T-helper 17 cell (primary cell): ENCODE measurements at places on chromosomes 5 and 9. TPM values are rescaled to one million over a fixed set of nuclear protein-coding genes. Genes with fewer than 3 reads are reported as not detected.

The SH3TC2 gene
- total RNA-seq = 5.6 TPM

The PPWD1 gene
- total RNA-seq = 79.7 TPM

The CHSY3 gene
- not detected for total RNA-seq

The GPX3 gene
- 0.22 TPM for total RNA-seq

The GRAMD2B gene
- total RNA-seq = 11.7 TPM

The MSMP gene
- not detected for total RNA-seq

The FREM1 gene
- not detected for total RNA-seq

The FAM81B gene
- total RNA-seq = 3.6 TPM

The FAM151B gene
- 0.32 TPM for total RNA-seq

The SAXO1 gene
- not detected for total RNA-seq

The IL33 gene
- total RNA-seq = not detected

DNA sequence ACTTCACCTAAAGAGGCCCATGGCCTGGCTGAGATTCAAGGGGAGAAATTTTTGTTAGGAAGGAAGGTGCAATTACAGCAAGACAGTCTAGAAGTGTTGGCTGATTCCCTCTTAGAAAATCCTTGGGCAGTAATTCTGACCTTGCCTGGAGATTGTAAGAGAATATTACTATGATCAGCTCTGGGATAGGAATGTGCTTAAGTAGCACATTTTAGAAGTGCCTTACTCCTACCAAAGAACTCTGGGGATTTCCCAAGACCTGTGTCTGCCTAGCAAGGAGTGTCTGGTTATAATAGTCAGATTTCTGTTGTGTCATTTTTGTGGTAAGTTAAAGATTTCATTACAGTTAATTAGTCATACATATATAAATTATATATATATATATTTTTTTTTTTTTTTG is 52.3 kb downstream of the NLN start:
- no peak for DNase-seq

DNA sequence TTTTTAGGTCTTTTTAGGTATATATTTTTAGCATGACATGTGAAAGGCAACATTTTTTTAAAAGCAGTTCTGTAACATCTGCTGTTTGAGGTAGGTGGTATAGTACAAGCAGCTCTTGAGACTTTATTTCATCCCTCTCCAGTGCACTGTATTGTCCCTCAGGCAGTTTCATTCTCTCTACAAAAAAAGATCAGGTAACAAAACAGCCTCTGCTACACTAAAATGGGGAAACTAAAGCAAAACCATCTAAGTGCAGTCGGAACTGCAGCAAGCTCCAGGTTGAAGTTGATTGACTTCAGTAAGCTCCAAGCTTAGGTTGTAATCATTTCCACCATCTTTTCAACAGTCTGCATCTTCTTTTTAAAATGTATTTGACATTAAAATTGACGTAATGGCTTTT is 195.6 kb downstream of the DEPDC1B start:
- DNase-seq = no peak

- no peak for DNase-seq
Observed at GRCh38 chr5:27315363-27316270, 277.2 kb upstream of the CDH9 start.

- no peak for DNase-seq
Observed at GRCh38 chr5:147188200-147189108, 46.4 kb upstream of the STK32A start.

GRCh38 chr9:35743452-35743851 is 5.6 kb downstream of the GBA2 start:
- no peak for DNase-seq

DNA sequence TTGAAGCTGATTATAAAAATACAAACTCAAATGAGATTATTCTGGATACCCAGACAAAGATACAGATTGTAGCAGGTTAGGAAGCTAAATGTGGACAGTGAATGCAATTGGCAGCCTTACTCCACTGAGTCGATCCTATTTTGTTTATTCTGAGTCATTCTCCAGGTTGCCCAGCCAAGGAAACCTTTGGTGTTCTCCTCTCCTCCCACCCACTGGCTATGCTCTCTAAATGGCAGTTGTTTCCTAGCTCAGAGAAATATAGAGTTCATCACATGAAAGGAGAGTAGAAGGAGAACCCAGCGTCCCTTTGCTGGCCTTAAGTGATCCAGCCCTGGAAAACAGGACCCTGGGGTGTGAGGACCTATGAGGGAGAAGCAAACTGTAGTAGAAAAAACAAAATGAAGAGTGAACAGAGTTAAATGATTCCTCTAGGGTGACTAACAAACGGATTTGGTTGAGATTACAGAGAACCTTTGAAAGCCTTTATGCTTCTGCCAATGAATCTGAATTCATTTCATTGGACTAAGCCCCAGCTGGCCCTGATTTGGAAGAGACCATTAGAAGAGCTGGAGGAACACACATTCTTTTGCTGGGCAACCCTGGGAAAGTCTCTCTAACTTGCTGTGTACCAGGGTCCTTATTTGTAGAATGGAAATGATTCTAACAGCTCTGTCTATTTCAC is 95.1 kb downstream of the BRINP1 start:
- DNase-seq = no peak

GRCh38 chr5:96683392-96683791 is 21.2 kb downstream of the CAST start:
- DNase-seq = no peak

- no peak for DNase-seq
Observed at GRCh38 chr5:2191972-2192371, 309.2 kb upstream of the IRX4 start.

DNA sequence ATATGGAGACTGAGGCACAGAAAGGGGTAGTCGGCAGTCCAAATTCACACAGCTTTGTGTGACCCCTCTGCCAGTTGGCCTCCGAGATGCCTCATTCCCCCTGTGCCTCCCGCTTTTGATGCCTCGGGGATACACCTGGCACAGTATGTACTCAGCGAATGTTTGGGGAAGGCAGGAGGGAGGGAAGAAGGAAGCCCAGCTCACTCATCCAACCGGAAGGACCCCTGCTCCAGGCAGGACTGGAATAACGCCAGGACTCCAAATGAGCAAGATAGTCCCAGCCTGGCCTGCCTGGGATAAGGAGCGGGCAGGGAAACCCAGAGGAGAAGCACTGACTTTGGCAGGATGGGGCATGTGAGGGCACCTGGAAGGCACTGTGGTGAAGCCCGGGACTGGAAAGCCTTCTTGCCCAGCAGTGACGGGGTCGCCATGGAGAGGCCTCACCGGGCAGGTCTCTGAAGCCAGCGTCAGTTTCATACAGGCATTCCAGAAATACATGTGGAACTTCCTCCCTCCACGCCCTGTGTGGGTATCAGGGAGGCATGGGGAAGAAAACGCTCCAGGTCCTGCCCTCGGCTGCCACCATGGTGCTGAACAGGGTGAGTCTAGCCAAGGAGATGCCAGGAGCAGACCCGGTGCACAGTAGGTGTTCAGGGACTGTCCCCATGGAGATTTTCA is 20.3 kb downstream of the LMX1B start:
- DNase-seq = no peak

GRCh38 chr5:96538808-96539250 is 105.8 kb upstream of the PCSK1 start:
- DNase-seq = no peak

- no peak for DNase-seq
Observed at GRCh38 chr5:180595046-180595379, 3.7 kb upstream of the SCGB3A1 start.

DNA sequence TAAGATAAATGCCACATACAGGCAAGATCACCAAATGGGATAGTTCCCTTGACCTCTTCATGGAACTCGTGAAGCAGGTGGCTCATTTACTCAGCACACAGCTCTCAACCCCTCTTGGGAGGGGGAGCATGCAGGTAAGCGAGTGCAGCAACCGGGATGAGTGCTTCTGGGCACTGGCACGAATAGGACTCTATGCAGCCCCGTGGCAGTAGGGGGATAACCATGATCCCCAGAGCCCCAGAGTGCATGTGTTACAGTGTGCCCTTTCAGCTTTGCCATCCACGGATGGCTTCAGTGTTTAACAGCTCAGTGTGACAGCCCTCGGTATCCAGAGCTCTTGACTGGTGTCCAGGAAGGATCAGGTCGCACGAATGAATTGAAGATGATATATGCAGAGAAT is 1187.1 kb downstream of the CDH9 start:
- DNase-seq = no peak

DNA sequence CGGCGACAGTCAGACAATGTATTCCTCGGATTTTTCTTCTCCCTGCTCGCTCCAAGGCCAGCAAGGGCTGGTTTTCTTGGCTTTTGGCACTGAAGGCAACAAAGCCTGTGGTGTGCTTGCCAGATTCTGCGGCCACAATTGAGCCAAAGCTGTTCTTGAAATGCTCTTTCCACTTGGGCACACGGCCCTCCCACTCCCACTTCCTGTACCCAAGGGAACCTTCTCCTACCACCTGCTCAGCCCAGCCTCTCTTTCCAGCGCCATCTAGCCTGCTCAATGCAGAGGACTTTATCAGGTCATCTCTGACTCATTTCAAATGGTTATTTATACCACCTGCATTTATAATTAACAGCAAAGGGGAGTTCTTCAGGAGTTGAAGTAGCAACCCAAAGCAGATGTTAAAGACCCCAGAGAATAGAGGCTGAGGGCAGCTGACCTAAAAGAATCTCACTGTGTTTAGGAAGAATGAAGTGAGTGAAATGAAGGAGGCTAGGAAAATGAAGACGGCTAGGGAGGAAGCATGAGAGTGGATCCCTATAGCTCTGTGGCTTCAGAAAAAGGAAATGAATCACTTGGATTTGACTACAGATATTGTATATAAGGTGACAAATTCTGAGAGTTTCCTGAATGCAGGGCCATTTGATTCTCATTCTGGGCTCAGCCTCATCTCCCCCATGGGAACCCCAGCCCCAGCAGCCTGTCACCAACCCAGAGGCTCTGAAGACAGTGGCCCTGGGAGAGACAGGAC is 439.0 kb downstream of the ENC1 start:
- no peak for DNase-seq

DNA sequence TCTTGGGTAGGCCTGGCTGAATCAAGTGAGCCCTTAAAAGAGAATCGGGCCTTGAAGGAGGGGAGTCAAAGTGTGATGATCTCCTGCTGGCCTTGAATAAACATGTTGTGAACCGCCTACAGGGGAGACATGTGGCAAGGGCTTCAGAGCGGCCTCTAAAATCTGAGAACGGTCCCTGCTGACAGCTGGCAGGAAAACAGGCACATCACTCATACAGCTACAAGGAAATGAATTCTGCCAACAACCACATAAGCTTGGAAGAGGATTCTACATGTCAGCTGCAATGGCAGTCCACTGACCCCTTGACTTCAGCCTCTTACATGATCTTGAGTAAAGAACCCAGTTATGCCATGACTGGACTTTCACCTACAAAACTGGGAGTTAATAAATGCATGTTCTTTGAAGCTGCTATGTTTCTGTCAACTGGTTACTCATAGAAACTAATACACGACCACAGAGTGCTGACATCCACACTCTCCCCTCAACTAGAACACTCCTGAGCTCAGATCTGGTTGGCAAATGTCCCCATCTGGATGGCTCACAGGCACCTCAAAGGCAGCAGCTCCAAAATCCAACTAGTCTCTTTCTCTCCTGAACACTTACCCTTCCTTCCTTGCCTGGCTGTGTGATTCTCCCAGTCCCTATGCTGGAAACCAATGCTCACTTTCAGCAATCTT is 333.1 kb downstream of the ASTN2 start:
- no peak for DNase-seq

DNA sequence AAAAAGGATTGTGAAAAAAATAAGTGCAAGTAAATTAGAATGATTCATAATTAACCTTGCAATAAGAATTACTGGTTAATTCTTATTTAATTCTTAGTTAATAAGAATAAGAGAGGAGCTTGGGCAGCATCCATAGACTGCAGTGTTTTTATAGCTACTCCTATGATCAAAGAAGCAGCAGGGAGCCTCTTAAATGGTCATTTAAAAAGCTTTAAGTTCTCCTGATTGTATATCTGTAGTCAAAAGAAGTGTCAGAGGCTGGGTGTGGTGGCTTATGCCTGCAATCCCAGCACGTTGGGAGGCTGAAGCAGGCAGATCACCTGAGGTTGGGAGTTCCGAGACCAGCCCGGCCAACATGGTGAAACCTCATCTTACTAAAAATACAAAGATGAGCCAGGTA is 14.4 kb downstream of the ACER2 start:
- DNase-seq = no peak

DNA sequence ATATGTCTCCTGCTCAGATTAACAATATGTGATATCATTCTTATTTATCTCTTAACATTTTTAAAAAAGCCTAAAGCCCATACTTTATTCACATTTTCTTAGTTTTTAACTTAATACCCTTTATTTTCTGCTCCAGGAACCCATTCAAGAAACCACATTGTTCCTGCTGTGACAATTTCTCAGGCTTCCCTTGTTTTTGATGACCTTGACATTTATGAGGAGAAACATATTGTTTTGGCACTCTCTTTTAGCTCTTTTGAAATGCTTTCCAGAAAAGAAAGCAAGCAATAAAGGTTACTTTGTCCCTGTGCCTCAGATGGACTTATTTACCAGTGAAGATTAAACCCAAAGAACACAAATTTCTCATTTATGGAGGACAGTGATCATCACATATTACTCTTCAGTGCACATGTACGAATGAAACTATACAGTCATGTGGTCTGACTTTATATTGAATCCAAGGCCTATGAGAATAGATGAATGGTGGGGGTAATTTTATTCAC is 261.5 kb upstream of the KLF9 start:
- DNase-seq = no peak

- peak; percentile 65 for DNase-seq
Observed at GRCh38 chr9:133148199-133149129, 15.2 kb downstream of the GBGT1 start.

- DNase-seq = peak; percentile 93
Observed at GRCh38 chr9:137590469-137591383, at the start of gene ZMYND19. Gene ZMYND19 (minus strand): TSS chr9:137590512. CDS start chr9:137590263, 249 bp downstream.

- no peak for DNase-seq
Observed at GRCh38 chr9:114425126-114425525, 37.3 kb upstream of the AKNA start.

DNA sequence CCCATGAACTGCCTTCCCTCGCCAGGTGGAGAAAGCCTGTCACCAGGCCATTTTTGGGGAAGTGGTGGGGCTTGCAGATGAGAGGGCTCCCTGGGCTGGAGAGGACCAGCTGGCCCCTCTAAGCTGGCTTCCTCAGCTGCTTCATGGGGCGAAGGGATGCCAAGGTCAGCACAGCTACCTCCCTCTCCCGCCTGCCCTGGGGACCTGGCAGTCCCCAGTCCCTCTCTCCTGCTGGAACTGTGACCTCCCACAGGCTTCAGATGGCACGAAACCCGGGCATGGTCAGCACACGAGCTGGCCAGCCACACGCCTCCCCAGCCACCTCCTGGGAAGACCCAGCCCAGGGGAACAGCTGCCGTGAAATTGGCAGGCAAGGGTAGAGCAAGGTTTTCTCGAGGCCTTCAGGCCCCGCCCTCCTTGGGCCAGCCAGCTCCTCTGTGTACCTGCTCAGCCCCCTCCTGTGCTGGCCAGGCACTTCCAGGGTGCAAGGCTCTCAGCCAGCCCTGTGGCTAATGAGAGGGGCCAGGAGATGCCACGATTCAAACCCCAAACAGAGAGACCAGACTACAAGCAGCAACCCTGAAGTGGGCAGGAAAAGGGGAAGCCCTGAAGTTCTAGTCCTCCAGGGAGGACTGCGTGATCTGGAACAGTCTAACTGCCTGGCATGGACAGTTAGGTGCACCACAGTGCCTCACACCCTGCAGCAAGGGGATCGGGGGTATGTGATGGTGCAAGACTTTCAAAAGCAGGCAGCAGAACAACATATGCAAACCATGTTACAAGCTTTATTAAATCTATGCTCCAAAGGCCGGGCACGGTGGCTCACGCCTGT is 12.9 kb downstream of the PLPP7 start:
- no peak for DNase-seq
